ENCODE measurements at places on chromosomes 5 and 9.

DNA sequence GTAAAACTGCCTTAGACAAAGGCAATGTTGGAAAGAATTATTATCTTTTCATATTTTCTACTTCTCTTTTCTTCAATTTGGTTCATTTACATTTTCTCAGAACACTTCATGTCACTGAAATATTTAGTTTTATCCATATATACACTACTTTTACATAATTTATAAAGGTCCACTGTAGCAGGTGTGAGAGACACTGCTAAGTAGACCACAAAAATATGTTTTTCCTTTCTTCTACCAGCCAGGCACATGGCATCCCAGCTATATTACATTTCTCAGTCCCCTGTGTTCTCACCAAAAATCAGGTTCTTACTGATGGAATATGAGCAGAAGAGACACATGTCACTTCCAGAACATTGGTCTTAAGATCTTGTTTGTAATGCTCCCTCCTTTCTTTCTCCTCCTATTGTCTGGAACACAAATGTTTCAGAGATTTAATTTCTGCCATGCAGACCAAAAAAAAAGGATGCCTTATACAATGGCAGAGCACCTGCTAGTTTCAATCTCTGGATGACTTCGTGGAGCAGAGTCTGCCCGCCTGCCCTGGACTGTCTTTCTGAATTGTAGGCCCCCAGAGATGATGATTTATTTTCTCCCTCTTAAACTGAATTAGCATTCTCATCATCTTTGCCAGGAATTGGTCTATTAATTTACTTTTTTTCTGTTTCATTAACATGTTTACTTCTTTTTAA lies 125.4 kb upstream of the ACOT12 start:
- no peak for DNase-seq

DNA sequence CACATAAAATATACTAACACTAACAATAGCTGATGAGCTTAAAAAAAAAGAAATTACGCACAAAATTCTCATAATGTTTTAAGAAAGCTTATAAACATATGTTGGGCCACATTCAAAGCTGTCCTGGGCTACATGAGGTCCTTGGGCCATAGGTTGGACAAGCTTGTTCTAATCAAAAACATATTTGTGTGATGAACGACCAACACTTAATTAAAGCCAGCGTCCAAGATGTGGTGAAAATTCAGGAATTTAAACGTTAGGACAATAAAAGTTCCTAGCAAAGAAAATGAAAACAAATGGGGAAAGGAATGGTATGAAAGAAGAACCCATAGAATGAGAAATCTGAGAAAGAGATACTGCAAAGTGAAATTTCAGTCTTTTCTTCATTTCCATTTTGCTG lies 429.6 kb upstream of the DMAC1 start:
- DNase-seq, result no peak

- no peak for DNase-seq
These were observed 128.7 kb upstream of the PITX1 start for GRCh38 chr5:135162661-135163265.

GRCh38 chr5:114237766-114238165 lies 124.1 kb upstream of the KCNN2 start:
- DNase-seq, result no peak

- DNase-seq, result no peak
These were observed 30.2 kb upstream of the BASP1 start for GRCh38 chr5:17187011-17187785.

DNA sequence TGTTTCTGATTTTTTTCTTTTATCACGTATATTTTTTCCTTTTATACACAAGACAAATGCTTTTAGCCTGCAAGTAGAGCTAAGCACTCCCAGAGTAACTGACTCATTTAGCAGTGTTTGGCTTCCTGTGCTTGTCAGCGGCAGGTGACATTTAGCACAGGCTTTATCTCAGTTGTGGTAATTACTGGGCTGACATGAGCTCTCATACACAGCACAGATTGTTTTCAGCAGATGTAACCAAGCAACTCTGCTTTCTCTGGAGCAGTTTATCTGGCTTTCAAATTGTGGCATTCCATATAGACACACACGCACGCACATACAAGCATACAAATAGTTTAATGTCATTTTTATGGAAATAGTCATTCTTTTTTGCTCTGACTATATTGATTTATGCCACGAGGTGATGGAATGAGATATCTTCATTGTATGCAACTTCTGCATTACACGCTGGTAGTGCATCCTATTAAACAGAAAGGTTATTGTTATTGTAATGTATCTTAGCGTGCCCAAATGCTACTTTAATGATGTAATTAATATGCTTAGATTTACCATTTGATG lies 379.0 kb upstream of the GRAMD2B start:
- DNase-seq, result no peak

GRCh38 chr9:114169029-114169951 lies 14.0 kb downstream of the COL27A1 start:
- DNase-seq, result no peak

DNA sequence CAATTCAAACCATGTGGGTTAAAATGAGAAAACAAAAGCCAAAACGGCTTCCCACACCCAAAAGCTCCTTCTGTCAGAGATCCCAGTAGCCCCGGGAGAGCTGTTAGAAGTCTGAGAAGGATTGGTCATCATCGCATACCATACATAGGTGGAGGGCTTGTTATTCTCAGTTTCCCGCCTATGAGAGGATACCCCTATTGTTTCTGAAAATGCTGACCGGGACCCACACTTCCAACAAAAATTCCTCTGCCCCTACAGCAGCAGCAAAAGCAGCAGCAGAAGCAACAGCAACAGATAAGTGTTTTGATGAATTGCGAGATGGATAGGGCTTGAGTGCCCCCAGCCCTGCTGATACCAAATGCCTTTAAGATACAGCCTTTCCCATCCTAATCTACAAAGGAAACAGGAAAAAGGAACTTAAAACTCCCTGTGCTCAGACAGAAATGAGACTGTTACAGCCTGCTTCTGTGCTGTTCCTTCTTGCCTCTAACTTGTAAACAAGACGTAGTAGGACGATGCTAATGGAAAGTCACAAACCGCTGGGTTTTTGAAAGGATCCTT lies at the start of gene TEK:
Gene TEK, plus strand, starts transcription at position 245 of the 561 bp plus-strand sequence. CDS start 366 bp downstream, outside the sequence.
- DNase-seq, result no peak

GRCh38 chr5:72172786-72173185 lies 65.5 kb downstream of the MAP1B start:
- DNase-seq, result no peak

DNA sequence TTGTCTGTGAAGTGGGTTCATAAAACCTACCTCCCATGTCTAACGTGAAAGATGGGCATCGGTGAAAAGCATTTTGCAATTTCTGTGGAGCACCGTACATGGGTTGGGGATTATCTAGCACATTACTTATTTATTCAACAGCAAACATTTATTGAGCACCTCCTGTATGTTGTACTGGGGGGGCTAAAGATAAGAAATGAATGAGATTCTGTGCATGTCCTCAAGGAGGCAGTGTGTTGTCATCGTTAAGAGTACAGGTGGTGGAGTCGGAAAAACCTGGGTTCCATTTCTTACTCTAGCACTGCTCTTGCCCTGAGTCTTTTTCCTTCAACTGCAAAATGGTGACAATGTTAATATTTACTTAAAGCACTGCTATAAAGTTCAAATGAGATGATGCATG lies 30.4 kb upstream of the DENND1A start:
- DNase-seq, result no peak

- DNase-seq, result peak; percentile 66
These were observed 14.3 kb downstream of the DIPK1B start for GRCh38 chr9:136726631-136727191.

DNA sequence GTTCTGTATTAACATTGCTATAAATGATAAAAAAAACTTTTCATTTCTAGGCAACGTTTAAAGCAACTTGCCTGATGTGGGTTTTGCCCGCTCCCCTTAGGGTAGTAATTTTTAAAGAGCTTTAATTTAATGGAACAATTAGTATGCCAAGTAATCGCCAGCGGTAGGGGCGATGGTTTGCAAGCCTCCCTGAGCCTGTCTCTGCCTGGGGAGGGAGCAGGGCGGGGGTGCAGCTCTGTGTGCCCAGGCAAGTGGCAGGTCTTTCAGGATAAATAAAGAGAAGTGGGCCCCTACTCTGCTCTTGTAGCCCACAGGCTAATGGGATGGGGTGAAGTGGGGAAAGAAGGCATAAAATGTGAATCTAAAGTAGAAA lies 13.8 kb upstream of the TGFBI start:
- no peak for DNase-seq

GRCh38 chr9:3823842-3824475 lies 298.2 kb upstream of the RFX3 start:
- DNase-seq, result no peak

DNA sequence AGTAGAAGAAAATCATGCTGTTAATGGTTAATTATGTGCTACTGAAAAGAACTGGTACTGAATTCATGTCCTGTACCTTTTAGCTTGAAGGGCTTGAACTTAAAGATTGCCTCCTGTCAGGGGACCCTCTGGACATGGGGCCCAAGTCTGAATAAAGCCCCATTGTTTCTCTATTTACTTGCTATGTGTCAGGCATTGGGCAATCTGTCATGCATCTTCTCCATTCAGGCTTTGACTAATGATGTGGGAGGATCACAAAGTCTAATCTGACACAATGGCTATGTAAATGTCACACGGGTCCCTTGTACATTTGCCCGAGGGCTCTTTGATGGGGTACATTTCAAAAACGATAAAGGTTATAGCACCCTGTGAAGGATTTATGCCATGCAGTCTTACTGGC lies 64.0 kb upstream of the TUSC1 start:
- no peak for DNase-seq

- no peak for DNase-seq
These were observed 19.4 kb downstream of the NR2F1 start for GRCh38 chr5:93602241-93603077.

GRCh38 chr9:105510024-105510423 lies 47.9 kb upstream of the FKTN start:
- DNase-seq, result no peak

DNA sequence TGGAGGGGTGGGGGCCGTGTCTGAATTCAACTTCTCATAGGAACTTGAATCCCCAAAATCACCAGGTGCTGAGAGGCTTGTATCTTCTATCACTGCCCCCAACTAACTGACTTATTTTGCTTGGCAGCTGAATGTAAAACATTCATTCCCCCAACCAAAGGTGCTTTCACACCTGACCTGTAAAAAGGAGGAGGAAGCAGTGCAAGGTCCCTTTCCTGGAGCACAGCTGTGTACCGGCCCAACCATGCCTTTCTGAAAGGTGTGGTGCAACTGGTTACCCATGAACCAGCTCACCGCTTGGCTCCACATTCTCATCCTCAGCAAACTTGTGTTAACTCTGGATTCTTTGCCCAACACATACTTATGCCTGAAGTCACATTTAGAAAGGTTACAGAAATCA lies 34.7 kb downstream of the TMEM167A start:
- DNase-seq, result no peak

DNA sequence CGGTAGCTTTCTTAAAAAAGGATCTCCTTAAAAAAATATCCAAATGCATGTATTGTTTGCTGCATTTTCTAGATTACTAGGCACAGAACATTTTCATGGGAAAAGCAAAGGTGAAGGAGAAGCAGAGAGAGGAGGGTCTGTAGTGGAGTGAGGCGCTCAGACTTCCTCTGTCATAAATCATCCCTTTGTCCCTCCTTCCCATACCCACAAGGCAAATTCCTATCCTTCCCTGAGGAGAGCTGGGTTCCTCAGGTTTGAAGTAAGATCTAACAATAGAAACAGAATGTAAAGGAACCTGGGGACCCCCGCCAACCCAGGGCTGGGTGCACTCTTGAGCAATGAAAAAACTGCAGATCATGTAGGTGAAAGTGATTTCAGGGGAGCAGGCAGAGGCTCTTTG lies 149.2 kb upstream of the ANKH start:
- no peak for DNase-seq

- no peak for DNase-seq
These were observed 49.5 kb upstream of the CD180 start for GRCh38 chr5:67246108-67246507.

DNA sequence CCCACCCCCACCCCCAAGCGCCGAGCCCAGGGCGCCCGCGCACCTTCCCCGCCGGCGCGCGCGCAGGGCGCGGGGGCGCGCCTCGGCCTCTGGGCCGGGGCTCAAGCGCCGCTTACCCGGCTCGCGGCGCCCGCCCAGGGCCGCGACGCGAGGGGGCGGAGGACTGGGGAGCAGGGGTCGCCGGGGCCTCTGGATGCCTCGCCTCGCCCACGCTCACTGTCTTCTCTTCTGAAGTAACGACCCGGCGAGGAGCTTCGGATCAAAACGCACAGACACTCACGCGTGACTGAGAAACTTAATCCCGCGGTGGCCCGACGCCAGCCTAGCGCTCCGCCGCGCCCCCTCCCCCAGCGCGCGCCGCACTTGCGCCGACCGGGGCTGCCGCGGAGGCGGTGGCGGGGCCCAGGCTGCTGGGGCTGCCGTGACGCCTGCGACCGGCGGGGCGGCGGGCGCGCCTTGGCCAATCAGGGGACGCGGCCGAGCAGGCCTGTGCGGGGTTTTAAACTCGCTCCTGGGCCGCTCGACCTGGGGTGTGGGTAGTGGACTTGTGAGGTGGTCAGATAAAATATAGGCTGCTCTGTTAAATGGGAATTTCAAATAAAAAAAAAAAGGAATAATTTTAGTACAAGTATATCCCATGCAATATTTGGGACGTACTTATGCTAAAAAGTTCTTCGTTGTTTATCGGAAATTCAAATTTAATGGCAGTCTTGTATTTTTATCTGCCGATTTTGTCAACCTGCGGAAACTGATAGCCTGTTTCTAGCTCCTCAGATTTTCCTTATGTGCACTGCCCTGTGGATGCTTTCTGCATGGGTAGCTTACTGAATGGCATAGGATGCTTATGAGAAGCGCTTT lies at the start of gene MPDZ:
Gene MPDZ, minus strand, starts transcription at position 409 of the 858 bp plus-strand sequence. CDS start 29,377 bp downstream, outside the sequence.
- DNase-seq, result no peak

GRCh38 chr5:178561746-178562264 lies 28.4 kb downstream of the COL23A1 start:
- DNase-seq, result no peak

- DNase-seq, result no peak
These were observed 1.2 kb upstream of the NIPSNAP3A start for GRCh38 chr9:104746285-104746684.

DNA sequence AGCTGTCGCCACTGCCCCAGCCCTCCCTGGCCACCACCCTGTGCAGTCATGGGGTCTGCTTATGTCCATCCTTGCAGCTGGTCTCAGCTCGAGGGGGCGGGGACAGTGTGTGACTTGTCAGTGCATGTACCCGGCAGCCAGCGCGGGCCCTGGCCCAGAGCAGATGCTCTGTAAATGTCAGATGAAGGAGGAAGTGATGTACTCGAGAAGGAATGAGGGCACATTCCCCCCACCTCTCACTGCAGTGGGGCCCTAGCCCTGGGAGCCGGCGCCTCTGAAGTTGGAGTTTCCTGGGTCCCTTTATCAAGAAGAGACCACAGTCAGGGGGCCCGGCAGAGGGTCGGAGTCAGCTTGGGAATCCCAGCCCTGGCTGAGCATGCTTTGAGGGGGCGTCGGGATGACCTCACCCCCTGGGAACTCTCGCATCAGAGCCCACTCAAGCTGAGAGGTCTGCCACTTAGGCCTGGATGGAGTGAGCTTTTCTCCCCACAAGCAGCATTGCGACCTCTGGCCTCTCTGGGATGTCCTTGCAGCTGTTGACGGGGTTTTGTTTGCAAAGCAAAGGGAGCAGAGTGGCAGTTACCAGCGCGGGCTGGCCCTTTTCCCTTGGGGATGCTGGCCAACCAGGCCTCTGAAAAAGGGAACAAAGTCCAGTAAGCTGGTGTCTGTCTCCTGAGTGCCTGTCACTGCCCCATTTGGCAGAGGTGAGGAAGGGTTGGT lies 19.0 kb downstream of the NEURL1B start:
- no peak for DNase-seq

GRCh38 chr5:34022121-34022705 lies 14.4 kb upstream of the AMACR start:
- DNase-seq, result peak; percentile 68

- DNase-seq, result peak; percentile 88
These were observed 6.3 kb upstream of the MED7 start for GRCh38 chr5:157148734-157149615.

- DNase-seq, result no peak
These were observed 116.7 kb downstream of the PDE8B start for GRCh38 chr5:77326986-77327734.

All from activated CD4-positive, alpha-beta T cell treated with anti-CD3 and anti-CD28 coated beads for 48 hours (primary cell).